Stimulated activated CD4-positive, alpha-beta T cell treated with anti-CD3 and anti-CD28 coated beads, Interleukin-2, amount 100 ng/mL, for 4 hours (primary cell): ENCODE measurements at places on chromosomes 7 and 10.

DNA sequence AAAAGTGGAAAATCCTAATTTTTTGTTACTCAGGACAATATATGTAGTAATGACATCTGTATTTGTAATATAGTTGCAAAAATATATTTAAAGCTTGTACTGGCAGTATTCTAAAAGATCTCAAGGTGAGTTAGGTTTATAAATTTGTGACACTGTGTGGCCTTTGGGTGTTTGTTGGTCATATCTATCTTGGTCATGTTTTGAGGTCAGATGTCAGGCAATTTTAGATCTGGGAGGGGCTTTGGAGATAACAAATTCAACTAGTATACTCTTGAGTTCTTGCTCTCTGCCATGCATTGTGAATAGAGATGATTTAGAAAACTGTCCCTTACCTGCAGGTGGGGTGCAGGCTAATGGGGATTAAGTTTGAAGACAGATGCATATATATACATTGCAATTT, 3.1 kb downstream of the TBC1D12 start:
- no peak for DNase-seq

GRCh38 chr10:82742898-82743297, 867.9 kb downstream of the NRG3 start:
- no peak for DNase-seq

- DNase-seq, result no peak
Measured at GRCh38 chr10:66277481-66277880, 648.4 kb upstream of the LRRTM3 start.

- DNase-seq, result no peak
Measured at GRCh38 chr7:117862378-117862777, 10.9 kb downstream of the CTTNBP2 start.

GRCh38 chr10:51986516-51986915, 287.1 kb upstream of the CSTF2T start:
- DNase-seq, result no peak

DNA sequence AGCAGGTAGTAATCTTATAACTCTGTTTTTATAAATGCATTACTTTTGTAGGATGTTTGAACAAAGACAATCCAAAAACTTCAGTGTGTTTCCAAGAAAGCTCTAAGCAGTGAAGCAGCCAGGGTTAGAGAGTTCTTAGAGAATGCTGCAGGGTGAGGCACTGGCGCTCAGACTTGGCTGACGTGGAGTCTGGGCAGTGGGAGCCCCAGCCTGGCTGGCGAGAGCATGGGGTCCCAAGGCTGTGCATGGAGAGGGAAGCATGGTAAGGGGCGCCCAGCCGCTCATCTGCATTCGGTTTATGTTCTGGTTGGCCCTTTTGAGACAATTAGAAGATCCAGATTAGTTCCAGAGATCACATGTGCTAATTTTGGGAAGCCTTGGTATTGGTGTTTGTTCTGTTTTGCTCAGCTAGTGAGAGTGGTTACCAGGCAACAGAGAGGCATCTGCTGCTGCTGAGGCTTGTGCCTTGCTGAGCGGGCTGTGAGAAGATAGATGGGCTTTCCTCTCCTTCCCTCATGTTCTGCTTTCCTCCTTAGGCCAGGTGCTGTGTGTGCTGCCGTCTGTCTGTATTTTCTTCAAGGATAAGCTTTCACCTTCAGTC, 10.3 kb downstream of the SUN1 start:
- no peak for DNase-seq

DNA sequence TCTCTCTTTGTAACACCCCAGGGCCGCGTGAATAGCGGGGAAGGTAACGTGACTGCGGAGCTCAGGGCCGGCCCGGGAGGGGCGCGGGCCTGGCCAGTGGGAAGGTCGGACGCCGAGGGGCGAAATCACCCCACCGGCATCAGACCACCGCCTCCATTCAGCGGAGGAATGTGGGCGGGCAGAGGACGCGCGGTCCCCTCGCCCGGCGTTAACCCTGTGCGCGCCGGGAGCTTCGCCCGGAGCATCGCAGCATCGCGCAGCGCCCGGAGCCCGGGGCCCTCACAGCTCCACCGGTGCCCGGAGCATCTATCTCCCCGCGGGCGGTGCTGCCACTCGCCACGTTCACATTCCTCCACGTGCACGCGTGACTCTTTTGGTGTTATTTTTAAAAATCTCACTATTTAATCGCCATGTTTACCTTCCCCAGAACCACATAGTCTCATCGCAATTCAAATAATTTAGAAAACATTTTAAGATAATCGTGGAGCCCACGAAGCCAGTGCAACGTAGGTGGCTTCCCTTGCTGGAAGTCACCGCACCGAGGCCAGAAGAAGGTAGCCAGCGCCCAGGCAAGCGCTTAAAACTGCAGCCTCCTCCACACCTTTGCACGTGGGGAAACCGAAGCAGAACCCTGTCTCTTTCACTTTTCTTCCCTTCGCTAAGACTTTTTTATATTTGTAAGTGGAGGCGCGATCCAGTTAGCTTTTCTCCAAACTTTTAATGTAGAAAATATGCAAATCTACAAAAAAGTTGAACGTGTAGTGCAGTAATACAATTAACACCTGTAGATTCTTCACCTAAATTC, 21.8 kb downstream of the FGFBP3 start:
- peak; percentile 14 for DNase-seq

DNA sequence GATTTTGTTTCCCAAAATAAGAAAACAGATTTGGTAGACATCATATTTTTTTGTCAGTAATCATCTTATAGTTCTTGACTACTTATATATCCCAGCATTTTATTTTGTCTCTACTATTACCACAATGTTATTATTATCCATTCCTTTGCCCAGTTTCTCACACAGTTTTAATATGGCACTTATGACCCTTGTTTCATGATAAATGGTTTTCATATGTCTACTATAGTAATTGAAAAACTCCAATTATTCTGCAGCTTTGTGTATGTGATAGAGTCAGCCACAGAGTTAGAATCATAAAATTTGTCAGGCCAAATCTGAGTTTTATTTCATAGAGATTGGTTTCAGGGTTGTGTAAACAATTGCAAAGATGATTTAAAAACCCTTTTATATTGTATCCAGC, 203.9 kb downstream of the MALRD1 start:
- no peak for DNase-seq

DNA sequence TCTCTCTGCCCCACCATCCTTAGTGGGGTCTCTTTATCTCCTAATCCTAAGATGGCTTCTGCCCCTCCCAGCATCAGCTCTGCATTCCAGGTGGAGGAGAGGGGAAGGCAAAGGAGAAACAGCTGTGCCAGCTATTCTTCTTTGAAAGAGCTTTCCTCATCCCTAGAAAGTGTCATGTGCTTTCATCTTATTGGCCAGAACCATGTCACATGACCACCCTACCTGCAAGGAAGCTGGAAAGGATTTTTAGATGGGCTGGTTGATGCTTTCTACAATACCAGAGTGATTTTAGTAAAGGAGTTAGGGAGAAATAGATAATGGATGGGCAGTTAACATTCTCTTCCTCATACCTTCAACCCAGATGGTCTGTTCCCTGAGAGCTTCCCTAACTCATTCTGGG, 141.1 kb downstream of the INSYN2A start:
- no peak for DNase-seq

DNA sequence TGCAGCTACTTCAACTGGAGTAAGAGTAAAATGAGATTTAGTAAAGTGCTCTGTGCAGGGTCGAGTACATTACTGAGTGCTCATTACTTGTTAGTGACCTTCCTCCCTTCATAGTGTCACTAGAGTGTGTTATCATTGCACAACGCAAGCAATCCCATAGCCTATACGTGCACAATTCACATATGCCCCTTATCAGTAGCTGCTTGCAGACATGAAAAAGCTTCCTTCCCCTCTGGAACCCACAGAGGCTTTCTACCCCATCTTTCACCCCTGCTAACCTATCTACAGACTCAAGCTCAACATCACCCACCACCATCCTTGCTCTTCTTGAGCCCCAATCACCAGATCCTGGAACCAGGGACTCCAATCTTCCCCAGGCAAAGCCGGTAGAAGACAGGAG, 59.3 kb downstream of the C7orf25 start:
- no peak for DNase-seq

DNA sequence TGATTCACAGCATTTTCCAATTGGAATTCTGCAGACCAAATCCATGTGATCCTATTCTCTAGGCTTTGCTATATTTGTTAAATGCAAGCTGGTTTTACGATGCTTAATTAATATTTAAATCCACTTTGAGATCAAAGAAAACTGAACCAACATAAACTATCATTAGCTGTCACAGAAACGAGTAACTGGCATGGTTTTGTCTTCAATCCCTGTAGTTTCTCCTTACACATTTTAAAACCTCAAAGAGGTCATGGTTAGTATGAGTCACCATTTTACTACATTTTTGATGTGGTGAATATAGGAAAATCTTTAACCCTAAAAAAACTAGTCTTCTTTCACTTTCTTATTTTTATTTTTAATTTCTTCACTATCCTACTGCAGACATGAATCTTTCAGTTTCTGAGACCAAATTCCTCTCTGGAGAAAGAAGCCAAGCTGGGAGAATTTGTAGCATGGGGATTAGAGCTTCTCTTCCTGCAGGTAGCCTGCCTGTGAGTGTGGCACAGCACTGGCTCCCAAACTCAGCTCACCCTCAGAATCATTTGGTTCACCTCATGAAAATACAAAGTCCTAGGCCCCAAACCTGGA, 8.7 kb upstream of the LIPM start:
- DNase-seq, result no peak

DNA sequence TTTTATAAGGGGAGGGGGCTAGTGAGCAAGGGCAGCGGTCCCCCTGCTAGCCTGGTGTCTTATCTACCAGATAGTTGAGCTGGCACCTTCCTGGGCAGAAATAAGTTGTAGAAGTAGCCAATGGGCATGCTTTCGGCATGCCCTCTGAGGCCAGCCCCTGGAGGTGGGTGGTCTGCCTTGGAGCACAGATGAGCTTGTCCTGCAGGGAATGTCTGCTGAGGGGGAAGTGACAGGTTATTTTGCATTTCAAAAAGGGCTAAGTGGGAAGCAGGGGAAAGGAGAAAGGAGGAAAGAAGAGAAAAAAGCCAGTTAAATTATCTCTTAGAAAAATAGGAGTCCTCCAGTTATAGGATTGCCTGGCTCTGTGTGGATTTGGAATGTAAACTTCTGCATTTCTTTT, 88.9 kb downstream of the GPR26 start:
- DNase-seq, result no peak

GRCh38 chr7:22250390-22250789, 106.6 kb downstream of the RAPGEF5 start:
- no peak for DNase-seq

GRCh38 chr10:76950354-76950753, 687.3 kb downstream of the KCNMA1 start:
- DNase-seq, result no peak

- DNase-seq, result no peak
Measured at GRCh38 chr7:47049234-47049774, 532.6 kb downstream of the TNS3 start.

GRCh38 chr10:60739558-60739957, 38.7 kb upstream of the CDK1 start:
- no peak for DNase-seq

DNA sequence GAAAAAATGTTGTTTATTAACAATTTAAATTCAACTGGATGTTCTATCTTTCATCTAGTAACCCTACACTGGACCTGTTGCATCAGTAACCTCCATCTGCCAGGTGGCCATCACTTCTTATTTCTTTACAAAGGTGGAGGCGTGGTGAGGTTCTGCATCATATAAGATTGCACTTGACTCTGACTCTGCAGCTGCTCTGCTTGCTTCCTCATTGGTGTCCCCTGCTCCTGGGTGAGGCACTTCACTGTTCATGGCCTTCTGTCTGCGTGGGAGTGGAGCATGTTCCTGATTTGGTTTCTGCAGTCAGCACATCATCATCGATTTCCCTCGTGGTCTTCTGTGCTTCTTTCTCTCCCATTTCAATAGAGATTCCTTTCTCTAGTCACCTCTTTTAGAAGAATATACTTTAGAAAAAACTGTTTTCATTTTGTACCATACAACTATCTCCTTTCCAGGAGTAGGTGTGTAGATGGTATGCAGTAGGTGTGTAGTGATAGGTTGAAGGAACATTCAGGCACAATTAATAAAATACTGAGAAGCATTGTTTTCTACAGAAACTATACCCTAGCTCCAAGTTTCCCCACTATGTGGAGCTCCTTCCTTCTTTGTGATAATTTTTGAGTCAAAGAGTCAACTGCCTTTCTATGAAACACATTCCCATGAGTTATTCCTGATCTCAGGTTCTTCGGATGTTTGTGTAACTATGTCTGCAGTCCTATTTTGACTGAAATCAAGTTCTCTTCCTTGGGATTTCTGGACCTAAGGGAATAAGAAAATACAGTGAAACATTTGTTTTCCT, 231.7 kb upstream of the CNTNAP2 start:
- DNase-seq, result no peak

- no peak for DNase-seq
Measured at GRCh38 chr10:29993319-29993915, 66.0 kb downstream of the JCAD start.

- DNase-seq, result no peak
Measured at GRCh38 chr7:14395860-14396259, 406.4 kb upstream of the ETV1 start.

- no peak for DNase-seq
Measured at GRCh38 chr10:120996456-120997034, 145.4 kb downstream of the WDR11 start.

DNA sequence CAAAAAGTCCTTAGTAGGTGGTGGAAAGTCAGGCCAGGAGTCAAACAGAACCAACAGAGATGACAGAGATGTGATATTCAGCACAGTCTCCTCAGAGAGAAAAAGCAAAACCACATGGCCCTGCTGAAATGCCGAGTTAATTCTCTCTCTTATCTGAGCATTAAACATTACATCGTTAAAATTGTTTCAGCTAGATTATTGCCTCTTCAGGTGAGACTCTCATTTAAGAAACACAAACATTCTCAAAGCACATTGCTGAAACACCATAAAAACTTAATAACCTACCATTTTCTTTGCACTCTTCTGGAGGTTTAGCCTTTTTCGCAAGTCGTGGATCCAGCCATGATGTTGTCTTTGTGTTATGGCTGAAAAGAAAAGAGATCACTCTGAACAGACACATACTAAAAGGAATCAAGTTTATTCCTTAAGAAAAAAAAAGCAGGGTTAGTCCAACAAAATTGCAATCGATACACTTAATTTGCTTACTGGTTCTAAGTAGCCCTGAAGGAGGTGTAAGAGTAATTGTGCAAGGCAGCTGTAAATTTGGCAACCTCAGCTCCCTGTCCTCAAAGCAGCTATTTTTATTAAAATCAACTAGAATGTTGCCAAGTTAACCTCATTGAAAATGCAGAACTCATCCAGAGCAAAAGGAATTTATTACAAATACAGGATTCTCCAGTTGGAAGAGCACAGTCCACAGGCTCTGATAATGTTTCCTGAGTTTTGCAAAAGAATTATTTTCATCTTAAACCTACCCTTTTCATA, 691.1 kb downstream of the PHTF2 start:
- no peak for DNase-seq
